Left lobe of liver (tissue), 2 donors: ENCODE measurements at places on chromosomes 3 and 15. TPM values are rescaled to one million over a fixed set of nuclear protein-coding genes. Genes with fewer than 3 reads are reported as not detected.

The ZPLD1 gene
- total RNA-seq, result not detected

DNA sequence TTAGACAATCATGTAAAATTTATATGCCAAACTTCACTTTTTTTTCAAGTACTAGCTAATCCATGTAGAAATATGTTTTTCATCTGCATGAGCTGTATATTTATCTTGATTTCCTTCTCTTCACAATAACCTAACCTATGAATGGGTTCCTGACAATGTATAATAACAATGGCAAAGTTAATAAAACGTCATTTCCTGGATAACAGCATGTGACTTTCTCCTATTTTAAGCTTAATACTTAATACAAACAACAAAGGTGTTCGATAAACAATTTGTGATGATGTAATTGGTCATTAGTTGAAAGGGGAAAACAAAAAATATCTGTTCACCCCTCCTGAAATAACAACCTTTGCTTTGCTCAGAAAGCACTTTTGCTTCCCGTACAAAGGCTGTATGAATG lies 20.4 kb downstream of the CD200 start:
- DNase-seq, result no peak

DNA sequence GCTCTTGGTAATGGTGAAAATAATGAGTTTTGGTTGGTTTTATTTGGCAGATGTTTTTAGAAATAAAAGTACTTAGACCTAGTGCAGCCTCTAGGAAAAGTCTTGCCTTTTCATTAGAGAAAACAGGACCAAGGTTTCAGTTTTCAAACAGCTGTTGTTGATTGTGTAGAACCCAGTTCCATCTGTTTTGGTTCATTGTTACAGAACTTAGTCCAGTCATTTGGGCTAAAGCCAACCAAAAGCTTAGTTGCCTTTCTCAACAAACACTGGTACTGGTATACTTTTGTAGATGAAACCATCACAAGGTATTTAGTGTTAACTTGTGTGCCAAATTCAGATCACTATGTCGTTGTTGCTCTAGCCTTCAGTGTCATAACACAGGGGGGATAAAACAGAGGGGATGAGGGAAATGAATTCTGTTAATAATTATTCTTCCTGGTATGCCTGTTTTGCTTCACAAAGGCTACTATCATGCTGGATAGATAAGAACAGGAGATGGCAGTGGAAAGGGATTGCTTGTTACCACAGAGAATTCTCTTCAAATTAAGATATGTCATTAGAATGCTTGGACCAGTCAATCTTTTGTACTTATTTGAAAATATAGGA lies 12.6 kb upstream of the APH1B start:
- no peak for DNase-seq

The PSTPIP1 gene
- 1.5 TPM for total RNA-seq

The HCLS1 gene
- 15.4 TPM for total RNA-seq
